ENCODE measurements at places on chromosomes 6 and 20.

GRCh38 chr20:3595541-3595940 is 67.7 kb downstream of the GFRA4 start:
- no peak for DNase-seq

GRCh38 chr6:52260634-52261033 is 16.3 kb upstream of the IL17F start:
- DNase-seq, result no peak

DNA sequence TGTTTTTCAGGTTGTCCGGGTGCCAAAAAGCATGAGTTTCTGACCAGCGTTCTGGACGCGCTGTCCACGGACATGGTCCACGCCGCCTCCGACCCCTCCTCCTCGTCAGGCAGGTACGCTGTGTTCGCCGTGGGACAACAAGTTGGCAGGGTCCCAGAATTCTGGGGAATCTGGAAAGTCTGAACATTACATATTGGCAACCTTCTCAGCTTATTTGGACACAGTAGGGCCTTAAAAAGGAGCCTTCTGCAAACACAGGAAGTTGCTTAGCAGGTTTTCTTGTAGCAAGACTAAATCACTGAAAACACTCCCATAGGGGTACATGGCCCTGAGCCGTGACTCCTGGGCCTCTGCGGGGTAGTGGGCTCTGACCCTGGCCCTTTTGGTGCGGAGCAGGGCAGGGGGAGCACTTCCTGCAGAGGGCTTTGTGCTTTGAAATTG is 209.7 kb downstream of the SMOC2 start:
- DNase-seq, result no peak

GRCh38 chr20:61810738-61811135 is 254.9 kb downstream of the TAF4 start:
- DNase-seq, result no peak

- DNase-seq, result no peak
Measured at GRCh38 chr6:100475554-100476320, 11.0 kb upstream of the SIM1 start.

DNA sequence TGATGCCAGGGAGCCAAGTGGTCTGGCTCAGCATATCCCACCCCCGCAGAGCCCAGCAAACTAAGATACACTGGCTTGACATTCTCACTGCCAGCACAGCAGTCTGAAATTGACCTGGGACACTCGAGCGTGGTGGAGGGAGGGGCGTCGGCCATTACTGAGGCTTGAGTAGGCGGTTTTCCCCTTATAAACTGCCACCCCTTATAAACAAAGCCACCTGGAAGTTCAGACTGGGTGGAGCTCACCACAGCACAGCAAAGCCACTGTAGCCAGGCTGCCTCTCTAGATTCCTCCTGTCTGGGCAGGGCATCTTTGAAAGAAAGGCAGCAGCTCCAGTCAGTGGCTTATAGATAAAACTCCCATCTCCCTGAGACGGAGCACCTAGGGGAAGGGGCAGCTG is 19.4 kb downstream of the TINAG start:
- no peak for DNase-seq

DNA sequence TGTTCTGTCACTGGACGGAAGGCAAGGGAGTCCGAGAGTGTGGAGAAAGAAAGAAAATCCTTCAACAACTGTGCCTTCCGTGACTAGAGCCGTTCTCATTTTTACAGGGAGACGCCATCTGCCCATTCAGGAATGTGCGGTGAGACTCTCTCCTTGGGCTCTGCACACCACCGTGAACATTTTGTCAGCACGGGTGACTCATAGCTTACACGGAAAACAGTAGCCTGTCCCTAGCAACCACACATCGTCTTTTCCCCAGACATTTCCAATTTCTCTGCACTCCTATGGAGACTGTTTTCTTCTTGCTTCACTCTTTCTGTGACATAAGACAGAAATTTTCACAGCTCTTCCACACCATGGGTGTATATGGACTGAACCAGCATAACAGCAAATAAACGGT is 55.1 kb downstream of the TBXT start:
- no peak for DNase-seq

GRCh38 chr6:104332364-104332763 is 527.4 kb downstream of the HACE1 start:
- DNase-seq, result no peak

- no peak for DNase-seq
Measured at GRCh38 chr6:51737580-51738360, 349.6 kb downstream of the PKHD1 start.

- DNase-seq, result no peak
Measured at GRCh38 chr6:110509617-110510241, 33.3 kb upstream of the SLC22A16 start.

DNA sequence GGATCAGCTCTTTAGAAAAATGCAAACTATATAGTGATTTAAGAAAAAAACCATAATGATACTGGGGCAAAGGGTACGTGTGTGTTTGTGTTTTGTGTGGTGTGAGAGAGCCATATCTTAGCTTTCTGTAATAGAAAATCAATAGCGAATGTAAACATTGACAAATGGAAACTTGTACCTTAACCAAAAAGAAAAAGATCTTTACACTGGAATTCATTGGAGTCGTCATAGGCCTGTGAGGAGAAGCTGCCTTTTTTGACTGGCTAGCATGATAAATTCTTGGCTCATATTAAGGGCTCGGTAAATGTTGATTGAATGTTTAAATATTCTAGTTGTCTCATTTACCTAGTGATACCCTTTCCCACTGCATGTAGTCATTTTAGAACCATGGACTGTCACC is 161.8 kb upstream of the ASCC3 start:
- no peak for DNase-seq

DNA sequence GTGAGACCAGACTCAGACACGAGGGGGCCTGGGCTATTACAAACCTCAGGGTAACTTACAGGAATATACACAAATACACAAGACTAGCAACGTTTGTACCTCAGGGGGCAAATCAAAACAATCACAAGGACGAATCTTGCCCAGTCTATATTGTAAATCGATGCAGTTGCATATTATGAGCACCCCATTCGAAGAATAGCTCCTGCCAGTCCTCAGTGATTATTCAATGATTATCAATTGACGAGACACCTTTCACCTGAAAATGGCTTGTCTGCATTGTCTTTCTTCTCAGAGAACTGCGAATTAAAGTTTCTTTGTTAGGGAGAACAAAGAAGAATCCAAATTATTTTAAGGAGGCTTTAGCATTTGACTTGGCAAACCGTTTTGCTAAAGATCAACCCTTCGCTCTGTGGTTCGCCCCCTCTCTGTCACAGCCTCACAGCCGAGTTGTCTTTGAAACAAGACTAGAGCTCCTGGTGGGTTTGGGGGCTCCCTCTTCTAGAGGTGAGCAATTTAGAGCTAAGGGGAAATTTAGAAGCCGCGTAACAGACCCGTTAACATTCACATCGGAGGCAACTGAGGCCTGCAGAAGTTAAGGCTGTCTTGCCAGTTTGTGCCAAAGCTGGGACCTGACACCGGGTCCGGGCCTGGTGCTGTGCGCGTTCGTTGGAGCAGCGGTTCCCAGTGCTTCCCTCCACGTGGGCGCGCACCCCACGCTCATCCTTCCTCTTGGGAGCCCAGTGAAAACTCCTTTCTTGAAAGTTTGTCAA is 24.9 kb upstream of the MAP3K7 start:
- DNase-seq, result no peak

GRCh38 chr20:7406671-7407070 is 533.6 kb downstream of the HAO1 start:
- no peak for DNase-seq

DNA sequence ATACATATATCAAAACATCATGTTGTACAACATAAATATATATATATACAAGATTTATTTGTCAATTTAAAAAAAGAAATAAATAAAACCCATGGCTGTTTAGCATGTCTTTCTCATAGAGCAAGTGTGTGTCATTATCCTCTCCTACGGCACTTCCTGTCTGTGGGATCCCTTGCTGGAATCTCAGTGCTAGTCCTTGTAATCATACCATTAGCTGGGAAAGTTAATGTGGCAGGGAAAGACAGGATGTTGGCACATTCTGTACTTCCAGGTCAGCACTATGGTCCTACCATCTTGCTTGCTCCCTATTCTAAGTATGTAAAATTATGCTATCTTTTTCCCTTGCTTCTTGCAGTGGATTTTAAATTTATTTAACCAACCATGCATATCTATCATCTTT is 9.5 kb upstream of the SLC17A3 start:
- DNase-seq, result no peak

DNA sequence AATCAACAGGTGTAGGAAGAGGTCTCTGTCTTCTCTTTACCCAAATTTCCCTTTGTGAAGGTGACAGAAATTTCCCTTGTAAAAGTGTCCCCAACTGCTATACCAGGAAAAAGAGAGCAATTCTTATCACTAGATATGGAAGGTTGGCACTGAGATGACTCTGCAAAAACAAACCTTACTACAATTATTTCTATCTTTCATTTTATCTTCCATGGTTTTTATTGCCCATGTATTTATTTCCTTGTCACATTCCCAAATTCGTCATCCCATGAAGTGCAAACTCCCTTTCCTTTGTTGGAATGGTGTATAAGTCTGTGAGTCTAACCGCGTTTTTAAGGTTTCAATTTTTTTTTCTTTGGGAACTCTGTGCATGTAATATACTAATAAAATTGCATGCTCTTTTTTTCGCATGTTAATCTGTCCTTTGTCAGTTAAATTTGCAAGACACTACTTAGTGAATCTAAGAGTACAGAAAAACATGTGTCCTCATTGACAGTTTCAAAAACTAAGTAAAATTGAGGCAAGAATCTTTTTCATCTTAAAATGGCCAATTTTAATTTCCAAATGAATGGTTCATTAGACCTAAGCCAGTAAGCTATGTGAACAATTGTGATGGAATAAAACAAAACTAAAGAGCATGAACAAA is 35.4 kb upstream of the HFE start:
- DNase-seq, result no peak

DNA sequence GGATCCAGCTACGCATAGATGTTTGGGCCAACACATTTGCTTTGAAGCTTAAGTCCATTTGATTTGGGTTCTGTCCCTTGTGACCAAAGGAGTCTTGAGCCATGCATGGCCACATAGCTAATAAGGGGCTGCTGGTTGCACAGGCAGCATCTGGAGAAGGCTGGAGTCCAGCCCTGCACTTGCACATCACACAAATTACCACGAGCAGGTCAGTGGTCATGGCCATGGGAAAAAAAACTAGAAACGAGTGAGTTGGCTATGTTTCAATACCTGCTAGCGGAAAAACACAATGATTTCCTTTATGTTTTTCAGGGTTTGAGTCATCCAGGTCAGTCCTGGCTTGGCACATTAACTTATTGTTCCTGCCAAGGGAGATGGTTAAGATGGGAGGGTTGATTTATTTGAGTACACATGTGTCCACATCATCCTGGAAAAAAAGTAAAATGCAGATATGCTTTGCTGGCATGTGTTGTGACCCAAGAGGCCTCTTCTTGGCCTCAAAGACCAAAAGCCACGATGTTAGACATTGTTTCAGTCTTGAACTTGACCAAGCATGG is 5.6 kb upstream of the STX16 start:
- no peak for DNase-seq

DNA sequence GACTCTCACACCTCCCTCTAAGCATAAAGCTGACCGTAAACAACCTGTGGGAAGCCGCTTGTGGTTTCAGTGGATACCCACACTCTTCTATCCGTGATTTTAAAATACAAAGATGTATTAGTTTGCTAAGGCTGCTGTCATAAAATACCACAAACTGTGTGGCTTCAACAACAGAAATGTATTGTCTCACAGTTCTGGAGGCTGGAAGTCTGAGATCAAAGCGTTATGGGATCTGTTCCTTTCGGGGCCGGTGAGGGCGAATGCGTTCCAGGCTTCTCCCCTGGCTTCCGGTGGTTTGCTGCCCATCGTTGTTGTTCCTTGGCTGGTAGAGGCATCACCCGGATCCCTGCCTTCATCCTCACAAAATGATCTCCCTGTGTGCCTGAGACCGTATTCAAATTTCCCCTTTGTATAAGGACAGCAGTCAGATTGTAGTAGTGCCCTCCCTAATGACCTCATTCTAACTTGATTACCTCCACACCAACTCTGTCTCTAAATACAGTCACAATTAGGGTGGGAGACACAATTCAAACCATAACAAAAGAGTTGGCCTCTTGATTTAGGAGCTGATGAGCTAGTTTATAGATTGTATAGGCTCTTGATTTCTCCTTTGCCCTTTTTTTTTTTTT is 210.6 kb upstream of the SOX4 start:
- no peak for DNase-seq

- DNase-seq, result no peak
Measured at GRCh38 chr6:168035098-168035660, 37.7 kb downstream of the KIF25 start.

DNA sequence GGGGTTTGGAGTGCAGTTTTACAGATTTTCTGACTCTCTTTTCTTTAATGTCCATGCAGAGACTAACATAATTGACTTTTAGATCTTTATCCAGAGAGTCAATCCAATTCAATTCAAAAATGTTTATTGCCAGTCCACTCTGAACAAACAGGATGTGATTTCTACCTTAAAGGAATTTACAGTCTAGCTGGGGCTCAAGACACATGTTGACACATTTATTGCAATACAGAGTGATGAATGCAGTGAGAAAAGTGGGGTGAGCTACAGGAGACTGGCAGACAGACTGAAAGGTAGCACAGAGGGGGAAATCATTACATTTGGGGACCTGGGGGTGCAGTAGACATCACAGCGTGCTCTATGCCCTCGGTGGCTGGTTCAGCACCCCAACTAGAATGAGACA is 193.9 kb downstream of the SLC24A3 start:
- no peak for DNase-seq

- DNase-seq, result no peak
Measured at GRCh38 chr6:74607934-74608333, 597.9 kb downstream of the COL12A1 start.

- no peak for DNase-seq
Measured at GRCh38 chr6:153192943-153193885, 62.1 kb upstream of the RGS17 start.

- DNase-seq, result no peak
Measured at GRCh38 chr20:63115651-63116411, 100.1 kb downstream of the YTHDF1 start.

- no peak for DNase-seq
Measured at GRCh38 chr6:122033564-122034181, 365.8 kb upstream of the HSF2 start.

DNA sequence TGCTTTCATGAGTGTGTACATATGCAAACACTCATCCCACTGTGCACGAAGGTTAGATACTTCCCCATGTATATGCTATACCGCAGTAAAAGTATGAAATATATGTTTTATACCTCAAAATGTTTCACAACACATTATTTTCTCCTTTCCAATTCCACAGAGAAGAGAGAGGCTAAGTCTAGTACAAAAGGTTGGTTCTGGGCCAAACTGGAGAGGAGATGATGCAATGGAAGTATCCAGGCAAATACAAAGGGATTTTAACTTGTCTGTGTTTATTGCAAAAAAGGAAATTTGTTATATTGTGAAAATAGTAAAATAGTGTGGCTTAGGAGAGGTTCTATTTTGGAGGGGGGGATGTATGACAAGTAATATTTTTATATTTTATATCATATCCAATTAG is 112.6 kb downstream of the PLCB1 start:
- no peak for DNase-seq

GRCh38 chr20:52572687-52573086 is 381.1 kb upstream of the ZFP64 start:
- no peak for DNase-seq

DNA sequence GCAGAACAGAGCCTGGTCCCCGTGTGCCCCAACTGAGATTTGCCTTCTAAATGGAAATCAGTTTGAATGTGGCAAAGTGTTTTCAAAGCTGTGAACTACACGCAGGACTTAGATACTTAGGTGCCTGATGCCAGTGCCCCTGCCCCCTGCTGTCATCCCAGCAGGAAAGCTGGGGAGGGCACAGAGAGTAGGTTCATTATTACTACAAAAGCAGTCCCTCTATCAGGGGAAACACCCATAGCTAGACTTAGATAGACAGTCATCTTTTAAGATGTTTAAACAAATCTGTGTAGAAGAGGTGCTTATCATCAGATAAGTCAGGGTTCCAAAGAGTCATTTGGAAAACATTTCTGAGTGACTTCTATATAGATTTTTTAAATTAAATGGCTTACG is 155.0 kb upstream of the SNX9 start:
- DNase-seq, result peak; percentile 5
